CMK (cell line): ENCODE measurements at places on chromosomes 13 and 19.

DNA sequence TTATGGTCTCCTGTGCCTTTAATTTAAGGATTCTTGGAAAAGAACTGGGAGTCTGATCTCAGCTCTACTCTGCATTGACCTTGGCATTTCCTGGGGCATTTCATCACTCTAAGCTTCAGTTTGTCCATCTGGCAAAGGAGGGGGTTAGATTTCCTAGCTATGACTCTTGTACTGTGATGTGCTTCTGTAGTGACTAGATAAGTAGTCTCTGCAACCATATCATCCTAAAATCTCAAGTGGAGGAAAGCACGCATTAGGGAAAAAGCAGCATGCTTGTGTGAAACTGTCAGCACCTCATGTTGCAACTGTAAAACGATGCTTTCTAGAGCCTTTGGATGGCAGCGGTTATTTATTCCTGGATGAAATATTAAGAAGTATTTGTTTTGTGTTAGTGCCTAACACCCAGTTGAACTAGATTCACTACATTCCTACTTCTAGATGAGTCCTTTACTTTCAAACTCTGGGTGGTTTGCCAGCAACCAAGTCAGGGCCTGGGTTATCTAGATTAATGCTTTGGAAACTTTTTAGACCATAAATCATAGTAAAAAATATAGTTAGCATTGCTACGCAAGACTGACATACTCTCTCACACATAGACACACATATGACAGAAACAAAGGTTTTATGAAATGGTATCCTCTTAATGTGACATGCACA is 6.8 kb downstream of the WDFY2 start:
- DNase-seq = peak; percentile 49

GRCh38 chr19:8476524-8476923 is 25.9 kb downstream of the PRAM1 start:
- no peak for DNase-seq

DNA sequence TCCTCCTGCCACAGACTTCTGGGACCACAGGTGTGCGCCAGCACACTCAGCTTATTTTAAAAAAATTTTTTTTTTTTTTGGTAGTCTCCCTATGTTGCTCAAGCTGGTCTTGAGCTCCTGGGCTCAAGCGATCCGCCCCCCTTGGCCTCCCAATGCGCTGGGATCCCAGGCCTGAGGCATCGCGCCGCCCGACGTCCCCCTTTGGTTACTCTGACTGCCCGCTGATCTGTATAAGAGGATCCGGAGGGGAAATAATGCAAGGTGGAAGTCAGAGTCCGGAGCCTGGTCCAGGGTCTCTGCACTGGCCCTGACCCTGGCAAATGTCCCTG is 486 bp upstream of the ZNF805 start:
- no peak for DNase-seq

DNA sequence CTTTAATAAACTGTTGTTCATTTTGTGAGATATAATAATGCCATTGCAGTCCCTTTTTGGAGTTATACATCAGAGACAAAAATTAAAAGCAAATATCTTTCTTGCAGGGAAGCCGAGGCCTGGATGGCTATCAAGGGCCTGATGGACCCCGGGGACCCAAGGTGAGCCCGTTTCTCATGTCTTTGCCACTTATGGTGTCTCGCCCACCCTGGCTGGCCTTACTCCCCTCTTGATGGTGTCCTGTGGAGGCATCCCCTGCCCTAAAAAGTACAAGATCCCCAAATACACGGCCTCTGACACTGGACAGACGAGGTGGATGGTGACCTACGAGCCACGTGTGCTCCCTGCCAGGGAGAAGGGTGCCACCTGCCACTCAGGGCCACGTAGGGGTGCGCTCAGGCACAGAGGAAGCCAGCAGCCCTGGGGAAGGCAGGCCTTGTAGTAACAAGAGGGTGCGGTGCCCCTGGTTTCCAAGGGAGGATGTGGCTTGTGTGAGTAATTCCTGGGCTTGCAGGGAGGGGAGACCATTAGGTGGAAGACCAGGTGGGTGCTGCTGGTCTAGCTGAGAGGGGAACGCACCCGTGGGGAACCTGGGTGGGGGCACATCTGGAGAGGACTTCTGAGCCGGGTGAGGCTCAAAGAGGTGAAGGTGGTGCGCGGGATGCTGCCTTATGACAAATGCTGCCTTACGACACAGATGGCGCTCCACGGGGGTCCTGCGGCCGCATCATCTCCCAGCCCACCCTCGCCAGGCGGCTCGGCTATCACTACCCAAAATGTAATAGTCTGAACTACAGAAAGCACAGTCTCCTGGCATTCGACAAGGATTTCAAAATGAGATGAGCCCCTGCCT is 115.6 kb downstream of the RAB20 start:
- no peak for DNase-seq

GRCh38 chr19:2084993-2085720 is 11.0 kb downstream of the MOB3A start:
- DNase-seq = peak; percentile 96

DNA sequence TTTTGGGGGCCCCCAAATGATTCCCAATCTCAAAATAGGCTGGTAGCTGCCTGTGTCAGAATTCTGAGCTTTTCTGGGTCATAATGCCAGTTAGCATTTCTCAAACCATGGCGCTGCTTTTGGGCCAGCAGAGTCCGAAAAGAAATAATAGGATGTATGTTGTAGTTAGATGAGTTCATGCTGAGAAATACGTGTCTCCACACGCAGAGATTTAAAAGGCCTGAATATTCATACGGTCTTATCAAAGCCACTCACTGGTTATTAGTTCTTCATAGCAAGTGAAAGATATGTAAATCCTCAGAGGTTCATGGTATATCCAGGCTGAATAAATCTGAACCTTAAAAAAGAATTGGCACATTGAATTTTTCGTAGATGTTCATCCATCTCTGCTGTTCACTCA is 124.5 kb downstream of the SHISA2 start:
- DNase-seq = no peak

GRCh38 chr13:33172400-33172799 is 113.2 kb downstream of the STARD13 start:
- no peak for DNase-seq

DNA sequence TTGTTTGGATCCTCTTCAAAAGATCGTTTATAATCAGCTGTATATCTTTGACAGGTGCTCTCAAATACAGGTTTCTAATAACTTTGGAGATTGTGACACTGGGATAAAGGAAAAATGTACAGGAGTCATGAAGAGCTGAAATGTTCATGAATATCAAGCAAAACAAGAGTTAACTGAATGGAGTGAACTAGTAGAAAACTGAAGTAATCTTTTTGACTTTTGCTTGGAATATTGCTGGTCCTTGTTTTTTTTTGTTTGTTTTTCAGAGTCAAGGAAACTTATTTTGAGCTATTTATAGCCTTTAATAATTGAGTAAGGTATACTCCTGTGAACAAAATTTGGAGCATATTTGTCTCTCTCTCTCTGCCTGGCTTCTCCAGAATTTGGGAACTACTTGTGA is 25.3 kb downstream of the MED4 start:
- no peak for DNase-seq

DNA sequence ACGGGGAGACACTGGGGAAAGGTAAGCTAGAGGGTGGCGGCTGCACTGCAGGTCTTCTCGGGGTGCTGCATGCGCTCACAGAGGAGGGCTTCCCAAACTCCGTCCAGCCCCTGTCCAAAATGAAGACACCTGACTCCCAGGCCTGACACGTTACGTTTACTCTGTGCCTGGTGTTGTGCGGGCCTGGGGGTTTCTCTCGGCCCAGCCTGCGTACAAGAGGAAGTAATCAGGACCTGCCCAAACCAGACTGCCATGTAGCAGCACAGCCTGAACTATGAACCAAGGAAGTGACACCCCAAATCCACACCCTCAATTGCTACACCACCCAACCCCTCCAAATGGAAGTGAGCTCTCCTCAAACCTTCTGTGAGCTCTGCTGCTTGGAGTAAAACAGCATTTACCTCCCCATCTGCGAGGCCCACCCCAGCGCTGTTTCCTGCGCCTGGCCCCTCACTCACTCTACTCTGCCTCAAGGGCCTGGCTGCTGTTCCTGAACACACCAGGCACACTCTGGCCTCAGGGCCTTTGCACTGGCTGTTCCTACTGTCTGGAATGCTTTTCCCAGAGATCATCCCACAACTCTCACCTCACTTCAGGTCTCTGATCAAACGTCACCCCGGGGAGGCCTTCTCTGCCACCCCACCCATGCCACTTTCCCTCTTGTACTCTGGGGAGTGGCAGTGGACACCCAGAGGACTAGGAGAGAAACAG is 3.0 kb downstream of the HSPBP1 start:
- no peak for DNase-seq

- DNase-seq = no peak
Observed at GRCh38 chr19:33662391-33663092, 40.8 kb downstream of the CHST8 start.

- DNase-seq = no peak
Observed at GRCh38 chr19:38394488-38394887, 6.0 kb downstream of the SPRED3 start.

GRCh38 chr19:16338470-16339360 is 14.1 kb downstream of the KLF2 start:
- no peak for DNase-seq

DNA sequence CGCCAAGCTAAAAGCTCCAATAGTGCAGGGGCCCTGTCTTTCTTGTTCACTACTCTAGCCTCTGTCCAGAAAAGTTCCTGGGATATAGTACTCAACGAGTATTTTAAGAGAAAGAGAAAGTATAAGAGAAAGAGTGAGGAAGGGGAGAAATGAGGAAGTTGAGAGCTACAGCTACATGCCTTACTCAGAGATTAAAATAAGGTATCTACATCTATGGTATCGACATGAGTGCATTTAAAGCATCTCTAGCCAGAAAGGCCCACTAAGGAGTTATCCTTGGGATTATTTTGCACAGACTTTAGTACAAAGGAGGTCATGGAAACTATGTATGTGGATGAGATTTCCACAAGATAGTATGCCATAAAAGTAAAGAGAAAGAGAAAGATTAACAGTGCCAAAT is 28.5 kb downstream of the MYCBP2 start:
- no peak for DNase-seq

DNA sequence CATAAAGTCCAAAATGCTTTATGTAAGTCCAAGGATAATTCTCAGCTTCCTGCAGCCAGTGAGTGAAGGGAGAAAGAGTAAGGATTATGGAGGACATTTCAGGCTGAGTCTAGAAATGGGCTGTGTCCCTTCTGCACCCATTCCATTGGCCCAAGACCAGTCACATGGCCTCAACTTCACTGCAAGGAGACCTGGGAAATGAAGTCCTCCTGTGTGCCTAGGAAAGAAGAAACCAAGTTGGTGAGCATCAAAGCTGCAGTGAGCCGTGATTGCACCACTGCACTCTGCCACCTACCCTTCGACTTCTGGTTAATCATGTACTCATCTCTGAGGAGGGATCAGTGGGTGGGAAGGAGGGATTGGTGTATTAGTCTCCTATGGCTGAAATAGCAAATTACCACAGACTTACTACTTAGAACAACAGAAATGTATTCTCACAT is 3.6 kb upstream of the CD37 start:
- DNase-seq = no peak

DNA sequence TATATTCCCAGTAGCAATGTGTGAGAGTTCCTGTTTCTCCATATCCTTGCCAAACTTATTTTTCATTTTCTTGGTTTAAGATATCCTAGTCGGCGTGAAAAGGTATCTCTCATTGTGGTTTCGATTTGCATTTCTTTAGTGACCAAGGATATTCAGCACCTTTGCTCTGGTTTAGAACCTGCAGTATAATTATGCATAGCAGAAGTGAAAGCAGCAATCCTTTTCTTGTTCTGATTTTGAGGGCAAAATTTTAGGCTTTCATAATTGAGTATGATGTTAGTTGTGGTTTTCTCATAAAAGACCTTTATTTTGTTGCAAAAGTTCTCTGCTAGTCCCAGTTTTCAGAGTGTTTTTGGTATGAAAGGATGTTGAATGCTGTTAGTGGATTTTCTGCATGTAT is 491.0 kb downstream of the FGF9 start:
- DNase-seq = no peak

DNA sequence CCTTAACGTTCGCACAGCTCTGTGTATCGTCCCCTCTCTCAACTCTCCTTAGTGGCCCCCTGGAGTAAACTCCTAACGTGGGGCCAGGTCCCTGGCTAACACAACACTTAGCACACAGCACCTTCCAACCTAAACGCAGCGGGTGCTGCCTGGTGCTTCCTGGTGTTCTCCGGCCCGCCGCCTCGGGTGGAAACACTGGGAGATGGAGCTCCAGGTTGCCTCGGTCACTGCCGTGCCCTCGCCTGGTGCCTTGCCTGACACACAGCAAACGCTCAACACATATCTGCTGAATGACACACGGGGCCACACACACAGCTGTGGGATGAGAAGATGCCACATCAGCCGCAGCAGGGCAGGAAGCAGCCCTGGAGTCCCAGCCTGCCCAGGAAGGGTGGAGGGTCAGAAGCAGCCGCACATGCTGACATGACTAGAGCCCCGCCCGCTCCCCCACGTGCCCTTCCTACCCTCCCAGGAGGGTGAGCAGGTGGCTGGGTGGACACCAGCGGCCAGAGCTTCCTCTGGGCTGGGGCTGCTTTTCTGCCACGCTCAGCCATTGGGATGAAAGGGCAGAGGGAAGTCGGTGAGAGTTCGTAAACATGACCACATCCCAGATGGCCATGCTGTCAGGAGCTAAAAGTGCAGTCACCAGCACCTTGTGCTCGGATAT is 6.6 kb downstream of the PEPD start:
- peak; percentile 85 for DNase-seq

GRCh38 chr13:98133946-98134345 is 8.9 kb upstream of the FARP1 start:
- no peak for DNase-seq

DNA sequence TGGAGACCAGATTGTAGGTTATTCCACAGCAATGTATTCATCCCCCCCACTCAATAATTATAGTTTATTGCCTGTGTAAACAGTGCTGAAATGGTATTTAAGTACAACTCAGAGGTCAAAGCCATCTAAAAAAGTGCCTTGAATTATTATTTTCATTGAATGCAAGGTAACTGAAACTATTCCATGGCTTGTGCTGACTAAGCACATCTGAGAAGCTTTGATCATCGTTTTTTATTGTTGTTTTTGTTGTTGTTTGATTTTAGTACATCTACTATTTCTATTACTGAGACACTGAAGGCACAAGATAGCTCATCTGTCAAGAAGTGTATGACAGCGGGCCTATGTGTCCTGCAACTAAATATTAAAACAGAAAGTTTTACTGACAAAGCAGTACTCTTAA is 308.0 kb downstream of the OXGR1 start:
- DNase-seq = no peak

DNA sequence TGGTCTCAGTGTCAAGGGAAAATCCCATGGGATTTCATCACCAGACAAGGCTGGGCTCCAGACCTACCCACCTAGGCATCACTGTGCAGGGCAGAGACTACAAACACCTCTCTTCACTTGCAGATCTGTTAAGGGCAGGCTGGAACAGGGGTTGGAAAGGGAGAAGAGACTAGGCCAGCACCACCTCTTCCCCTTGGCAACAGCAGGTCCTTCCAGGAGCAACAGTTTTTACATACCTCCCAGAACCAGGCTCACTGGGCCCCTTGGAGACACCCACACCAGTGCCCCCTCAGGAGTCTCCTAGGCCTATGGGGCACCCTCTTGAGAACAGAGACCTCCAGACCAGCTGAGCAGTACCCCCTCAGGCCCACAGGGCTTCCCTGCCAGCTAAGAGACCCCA is 2.5 kb upstream of the UBE2M start:
- DNase-seq = no peak
